ENCODE measurements at places on chromosomes 6 and 20.

- DNase-seq = no peak
These were observed 218.9 kb downstream of the CDH26 start for GRCh38 chr20:60177080-60177479.

- no peak for DNase-seq
These were observed 77.4 kb downstream of the ARID1B start for GRCh38 chr6:156854466-156855161.

DNA sequence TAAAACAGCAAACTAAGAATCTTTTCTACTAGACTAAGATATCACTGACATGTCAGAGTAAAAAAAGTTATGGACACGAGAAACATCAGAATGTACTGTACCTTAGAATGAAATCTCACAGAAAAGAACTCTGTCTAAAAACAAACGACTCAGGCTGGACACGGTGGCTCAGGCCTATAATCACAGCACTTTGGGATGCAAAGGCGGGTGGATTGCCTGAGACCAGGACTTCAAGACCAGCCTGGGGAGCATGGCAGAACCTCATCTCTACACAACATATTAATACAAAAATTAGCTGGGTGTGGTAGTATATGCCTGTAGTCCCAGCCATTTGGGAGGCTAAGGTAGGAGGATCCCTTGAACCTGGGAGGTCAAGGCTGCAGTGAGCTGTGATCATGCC lies 122.6 kb downstream of the PRND start:
- DNase-seq = peak; percentile 26

- DNase-seq = no peak
These were observed 6.5 kb downstream of the DDR1 start for GRCh38 chr6:30890646-30891449.

GRCh38 chr6:24898676-24899075 lies 37.1 kb downstream of the RIPOR2 start:
- no peak for DNase-seq

DNA sequence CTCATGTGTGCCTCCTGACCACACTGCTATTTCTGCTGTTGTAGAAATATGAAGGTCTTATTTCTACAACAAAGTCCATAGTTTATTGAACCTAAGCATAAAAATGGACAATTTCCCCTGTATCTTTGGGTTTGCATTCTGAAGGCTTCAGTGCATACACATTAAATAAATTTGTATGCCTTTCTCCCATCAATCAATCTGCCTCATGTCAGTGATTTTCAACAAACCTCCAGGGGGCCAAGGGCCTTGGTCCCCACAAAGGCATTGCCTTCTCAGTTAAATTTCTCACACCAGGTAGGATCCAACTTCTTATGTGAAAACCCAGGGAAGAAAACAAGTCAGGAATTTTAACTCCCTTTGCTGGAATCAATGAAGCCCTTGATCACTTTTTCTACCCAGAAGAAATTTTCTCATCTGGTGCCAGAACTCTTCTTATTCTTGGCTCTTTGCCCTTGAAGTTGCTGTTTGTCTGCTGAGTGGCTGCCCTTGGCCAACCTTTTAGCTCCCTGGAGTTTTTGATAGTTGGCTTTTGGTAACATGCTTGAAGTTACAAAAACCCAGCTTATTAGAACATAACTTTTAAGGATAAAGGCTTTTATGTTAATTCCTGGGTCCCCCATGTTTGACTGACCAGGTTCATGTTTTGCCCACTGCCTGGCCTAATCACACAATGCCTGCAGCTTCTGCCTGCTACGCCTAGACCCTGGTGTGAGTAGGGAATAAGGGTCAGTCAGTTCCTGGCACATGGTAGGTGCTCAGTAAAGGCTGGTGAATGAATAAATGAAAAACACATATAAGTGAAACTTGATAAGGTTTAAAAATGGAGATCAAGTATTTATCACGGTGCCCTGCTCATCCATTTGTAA lies 37.0 kb downstream of the SHLD1 start:
- no peak for DNase-seq

DNA sequence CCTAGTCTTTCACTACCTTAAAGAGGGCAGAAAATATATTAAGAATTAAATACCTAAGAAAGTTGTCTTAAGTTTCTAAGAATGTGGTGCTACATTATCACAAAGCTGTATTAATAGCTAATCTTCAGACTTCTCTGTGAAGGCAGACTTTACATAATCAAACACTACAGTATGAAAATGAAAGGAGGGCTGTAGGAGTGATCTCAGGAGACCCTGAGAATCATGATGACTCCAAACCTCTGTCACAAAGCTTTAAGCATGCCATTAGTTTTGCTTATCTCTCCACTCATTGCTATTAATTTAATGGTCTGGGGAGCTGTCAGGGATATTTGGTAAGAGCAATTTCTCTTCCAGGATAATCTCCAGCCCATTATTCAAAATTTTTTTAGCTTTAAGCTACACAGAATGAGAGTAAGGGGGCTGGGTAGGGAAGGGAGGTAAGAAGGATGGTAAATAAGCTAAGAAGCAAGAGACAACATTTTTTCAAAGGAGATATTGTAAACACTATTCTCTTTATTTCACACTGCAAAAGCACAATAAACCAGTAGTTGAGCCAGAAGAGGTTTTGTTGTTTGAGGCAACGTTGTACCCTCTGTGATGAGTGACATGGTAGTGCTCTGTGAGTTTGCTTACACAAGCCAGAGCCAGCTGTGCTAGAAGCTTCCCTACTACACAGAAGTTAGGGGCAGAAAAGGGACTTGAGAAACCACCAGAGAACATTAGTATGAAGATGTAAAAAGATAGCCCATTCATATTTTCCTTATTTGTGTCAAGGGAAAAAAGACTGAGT lies 258.8 kb downstream of the GMDS start:
- DNase-seq = no peak

DNA sequence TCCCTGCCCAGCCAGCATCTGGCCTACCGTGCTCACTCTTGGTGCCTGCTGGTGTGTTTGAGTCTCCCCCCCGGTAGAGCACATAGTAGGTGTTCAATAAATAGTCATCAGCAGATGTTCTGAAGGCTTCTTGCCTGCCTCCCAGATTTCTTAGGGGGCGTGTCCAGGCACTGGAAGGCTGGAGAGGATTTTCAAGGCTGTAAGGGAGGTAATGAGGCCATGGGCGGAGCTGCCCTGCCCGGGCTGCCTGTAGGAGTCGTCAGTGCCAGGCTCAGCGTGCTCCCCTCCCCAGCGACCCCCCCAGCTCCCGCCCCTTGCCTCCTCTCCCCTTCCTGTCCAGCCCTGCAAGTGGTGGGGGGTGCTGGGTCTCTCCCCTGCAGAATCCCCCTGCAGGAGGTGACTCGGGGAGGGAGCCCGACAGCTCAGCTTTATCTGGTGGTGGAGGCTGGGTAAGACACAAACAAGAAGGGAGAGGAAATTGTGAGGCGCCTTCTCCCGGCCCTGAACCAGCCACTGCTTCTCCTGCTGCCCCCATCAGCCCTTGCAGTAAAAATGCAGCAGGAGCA lies 55.9 kb downstream of the BCAS4 start:
- no peak for DNase-seq

- no peak for DNase-seq
These were observed 160.3 kb downstream of the KIF16B start for GRCh38 chr20:16412906-16413305.

DNA sequence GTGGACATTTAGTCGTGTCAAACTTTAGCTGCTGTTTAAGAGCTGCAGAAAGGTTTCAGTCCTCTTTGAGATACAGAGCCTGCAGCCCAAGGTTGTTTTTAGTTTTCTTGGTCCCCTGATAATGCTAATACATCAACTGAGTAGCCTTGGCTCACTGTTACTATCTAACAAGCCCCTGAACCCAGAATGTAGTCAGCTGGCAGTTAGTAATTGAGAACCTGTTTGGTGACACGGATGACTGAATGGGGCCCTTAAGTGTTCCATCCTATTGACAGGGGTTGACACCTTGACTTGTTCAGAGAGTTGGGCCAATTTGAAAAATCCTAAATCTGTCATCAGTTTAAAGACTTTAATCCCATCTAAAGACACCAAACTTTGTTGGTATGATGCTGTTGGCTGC lies 2.8 kb downstream of the RTN4IP1 start:
- no peak for DNase-seq

DNA sequence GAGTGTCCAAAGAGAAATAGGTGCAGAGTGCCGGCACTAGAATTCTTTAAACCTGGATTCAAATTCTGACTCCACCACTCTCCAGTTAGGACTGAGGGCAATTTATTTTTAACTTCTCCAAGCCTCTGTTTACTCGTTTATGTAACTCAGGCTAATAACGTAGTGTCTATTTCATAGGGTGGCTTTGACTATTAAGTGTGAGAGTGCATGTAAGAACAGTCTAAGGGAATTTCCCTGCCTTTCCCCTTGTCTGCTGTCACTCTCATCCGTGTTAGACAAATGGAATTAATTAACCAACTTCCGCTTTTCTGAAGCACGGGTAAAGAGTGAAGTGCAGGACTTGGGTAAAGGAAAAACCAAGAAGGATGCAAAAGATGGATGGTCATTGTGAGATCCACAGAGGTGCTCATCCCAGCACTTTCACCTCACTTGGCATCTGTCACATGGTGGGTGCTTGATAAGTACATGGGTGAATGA lies 4.1 kb upstream of the ZKSCAN8 start:
- peak; percentile 74 for DNase-seq

- DNase-seq = no peak
These were observed 72.1 kb downstream of the TMEM200A start for GRCh38 chr6:130437961-130438360.

DNA sequence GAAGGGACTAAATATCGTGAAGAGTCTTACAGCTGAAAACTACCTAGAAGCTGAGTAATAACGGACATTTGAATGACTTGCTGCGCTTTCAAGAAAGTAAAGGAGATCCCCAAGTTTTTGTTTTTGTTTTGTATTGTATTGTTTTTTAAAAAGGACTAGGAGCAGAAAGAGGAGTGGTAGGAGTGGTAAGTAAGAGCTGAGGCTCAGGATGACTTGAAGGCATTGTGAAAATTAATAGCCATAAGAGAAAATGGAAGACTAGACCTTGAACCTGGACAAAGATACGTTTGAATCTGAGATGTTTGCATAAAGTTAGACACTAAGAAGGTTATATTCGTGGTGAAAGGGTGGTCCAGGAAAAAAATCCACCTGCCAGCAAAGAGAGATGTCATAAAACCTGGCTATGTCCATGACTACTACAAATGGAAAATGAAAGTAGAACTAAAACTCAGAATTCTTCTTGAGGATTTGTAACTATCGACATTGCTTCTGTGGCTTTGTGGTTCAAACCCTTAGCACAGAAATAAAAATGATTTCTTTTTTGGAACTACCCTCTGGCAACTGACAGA lies 824.8 kb upstream of the FLRT3 start:
- DNase-seq = no peak

DNA sequence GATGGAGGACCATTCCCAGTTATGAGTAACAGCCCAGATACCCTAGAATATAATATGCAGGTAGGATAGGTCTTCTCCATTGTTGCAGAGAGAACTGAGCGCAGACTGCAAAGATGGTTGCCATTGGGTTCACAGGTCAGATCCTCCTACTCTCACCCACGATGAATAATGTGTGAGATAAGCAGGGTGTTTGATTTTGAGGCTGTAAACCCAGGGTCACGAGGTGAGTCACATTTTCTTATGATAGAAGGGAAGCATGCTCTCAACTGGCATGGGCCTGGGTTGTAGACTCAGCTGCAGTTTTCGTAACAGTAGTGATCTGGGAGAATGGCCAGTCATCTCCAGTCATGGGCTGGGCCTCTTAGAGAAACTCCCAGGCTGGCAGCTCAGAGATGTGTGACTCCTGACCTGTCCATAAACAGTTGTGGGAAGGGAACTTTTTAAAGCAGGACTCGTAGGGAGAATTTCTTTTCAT lies 74.2 kb downstream of the CD164 start:
- DNase-seq = no peak

- no peak for DNase-seq
These were observed 25.1 kb downstream of the RALGAPA2 start for GRCh38 chr20:20687319-20687718.

GRCh38 chr6:116536216-116536621 lies 9.3 kb downstream of the TRAPPC3L start:
- peak; percentile 61 for DNase-seq

- no peak for DNase-seq
These were observed 631 bp downstream of the ULBP2 start for GRCh38 chr6:149942461-149942829.

DNA sequence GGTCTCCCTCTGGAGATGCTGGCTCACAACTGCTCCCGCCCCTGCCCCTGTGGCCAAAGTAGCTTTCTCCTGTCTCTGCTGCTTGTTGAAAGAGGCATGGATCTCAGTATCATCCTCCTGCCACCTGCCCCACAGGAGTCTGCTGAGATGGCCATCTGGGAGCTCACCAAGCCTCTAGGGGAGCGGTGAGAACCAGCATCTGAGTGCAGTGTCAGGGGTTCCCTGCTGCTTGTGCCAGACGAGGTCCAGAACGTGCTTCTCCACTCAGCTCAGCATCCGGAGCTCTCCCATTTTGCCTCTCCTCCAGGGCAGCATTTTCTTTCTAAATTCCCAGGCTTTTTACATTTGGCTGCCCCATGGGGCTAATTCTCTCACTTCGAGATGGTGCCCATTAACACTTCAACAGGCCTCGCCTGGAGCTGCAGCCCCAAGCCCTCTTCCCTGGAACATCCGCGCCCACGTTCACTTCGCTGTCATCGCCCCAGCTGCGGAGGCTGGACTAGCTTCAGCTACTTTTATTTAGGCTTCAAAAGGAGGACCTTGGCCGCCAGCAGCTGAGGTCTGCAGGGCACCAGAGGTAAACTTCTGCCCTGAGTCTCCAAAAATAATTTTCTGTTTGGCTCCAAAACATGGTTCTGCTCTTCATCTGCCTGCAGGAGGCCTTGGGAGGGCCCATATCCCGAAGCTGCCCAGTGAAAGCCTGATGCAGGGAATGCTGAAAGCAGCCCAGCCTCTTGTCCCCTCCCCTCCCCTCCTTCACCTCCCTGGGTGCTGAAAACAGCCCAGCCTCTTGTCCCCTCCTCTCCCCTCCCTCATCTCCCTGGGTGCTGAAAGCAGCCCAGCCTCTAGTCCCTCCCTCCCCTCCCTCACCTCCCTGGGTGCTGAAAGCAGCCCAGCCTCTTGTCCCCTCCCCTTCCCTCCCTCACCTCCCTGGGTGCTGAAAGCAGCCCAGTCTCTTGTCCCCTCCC lies 25.2 kb upstream of the MLN start:
- no peak for DNase-seq

GRCh38 chr6:34695729-34696188 lies 808 bp downstream of the ILRUN start:
- DNase-seq = no peak

GRCh38 chr6:15922510-15923250 lies 206.2 kb upstream of the MYLIP start:
- DNase-seq = no peak

All from activated CD8-positive, alpha-beta memory T cell treated with anti-CD3 and anti-CD28 coated beads for 24 hours (primary cell).